ENCODE measurements at places on chromosomes 6 and 20.
A peak's percentile ranks its signal among the peaks of the same experiment; 100 is the strongest.

DNA sequence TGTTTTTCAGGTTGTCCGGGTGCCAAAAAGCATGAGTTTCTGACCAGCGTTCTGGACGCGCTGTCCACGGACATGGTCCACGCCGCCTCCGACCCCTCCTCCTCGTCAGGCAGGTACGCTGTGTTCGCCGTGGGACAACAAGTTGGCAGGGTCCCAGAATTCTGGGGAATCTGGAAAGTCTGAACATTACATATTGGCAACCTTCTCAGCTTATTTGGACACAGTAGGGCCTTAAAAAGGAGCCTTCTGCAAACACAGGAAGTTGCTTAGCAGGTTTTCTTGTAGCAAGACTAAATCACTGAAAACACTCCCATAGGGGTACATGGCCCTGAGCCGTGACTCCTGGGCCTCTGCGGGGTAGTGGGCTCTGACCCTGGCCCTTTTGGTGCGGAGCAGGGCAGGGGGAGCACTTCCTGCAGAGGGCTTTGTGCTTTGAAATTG is 209.7 kb downstream of the SMOC2 start:
- no peak for DNase-seq

- no peak for DNase-seq
Observed at GRCh38 chr20:57664476-57664875, 44.2 kb upstream of the ZBP1 start.

- no peak for DNase-seq
Observed at GRCh38 chr20:47227576-47227975, 128.9 kb downstream of the ZMYND8 start.

DNA sequence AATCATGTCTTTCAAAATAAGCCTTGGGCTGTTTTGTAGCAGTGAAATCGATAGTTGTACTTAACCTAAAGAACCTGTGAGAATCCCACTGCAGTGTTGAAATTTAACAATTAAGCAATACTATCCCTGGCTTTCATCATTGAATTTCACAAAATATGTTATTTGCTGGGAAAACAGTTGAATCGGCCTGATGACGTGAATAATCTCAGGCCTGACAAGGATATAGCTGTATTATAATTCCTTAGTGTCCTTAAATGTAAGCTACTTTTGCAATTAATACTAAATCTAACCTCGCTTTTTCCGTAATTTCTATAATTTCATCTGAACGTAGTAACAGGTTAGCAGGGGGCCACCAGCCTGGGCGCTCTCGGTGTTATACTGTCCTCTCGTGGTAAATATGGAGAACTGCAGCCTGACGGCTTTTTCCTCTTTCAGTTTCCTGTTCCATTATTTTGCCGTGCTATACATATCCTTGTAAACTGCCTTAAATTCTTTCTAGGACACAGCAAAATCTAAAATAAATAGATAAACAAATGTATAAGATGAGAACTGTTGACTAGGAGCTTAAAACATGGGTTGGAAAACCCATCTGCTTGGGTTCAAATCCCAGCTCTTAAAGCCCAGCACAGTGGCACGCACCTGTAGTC is 24.0 kb downstream of the MTFR2 start:
- peak; percentile 46 for DNase-seq

- DNase-seq = no peak
Observed at GRCh38 chr6:119273272-119274196, 76.0 kb downstream of the MAN1A1 start.

- DNase-seq = no peak
Observed at GRCh38 chr20:12617076-12617475, 391.7 kb upstream of the SPTLC3 start.

DNA sequence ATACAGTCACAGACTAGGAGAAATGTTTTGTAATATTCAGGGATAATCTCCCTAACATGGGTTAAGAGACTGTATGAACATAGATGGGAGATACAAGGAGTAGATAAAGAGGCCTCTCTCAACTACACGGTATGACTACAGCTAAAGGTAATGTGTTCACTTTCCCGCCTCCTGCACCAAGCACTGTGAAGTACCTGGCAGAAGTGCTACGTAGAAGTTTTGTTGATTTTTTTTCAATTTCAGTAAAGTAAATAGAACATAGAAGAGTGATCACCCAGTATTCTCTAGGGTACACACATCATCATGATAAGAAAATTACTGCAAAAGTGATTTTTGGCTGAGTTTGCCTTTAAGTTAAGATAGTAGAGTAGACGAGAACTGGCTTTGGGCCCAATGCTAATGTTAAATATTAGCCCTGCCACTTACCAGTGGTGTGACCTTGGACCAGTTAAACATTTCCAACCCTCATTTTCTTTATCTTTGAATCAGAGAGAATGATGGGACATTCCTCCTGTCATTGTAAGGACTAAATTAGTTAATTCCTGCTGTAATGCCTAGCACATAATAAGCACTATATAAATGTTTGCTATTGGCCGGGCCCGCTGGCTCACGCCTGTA is 183.6 kb downstream of the COL9A1 start:
- no peak for DNase-seq
